IPS DF 6.9 (cell line): ENCODE measurements at places on chromosomes 2 and 18.

GRCh38 chr18:46481048-46481846 is 175.8 kb downstream of the LOXHD1 start:
- no peak for DNase-seq

GRCh38 chr2:160365716-160366367 is 127.8 kb downstream of the RBMS1 start:
- no peak for DNase-seq

DNA sequence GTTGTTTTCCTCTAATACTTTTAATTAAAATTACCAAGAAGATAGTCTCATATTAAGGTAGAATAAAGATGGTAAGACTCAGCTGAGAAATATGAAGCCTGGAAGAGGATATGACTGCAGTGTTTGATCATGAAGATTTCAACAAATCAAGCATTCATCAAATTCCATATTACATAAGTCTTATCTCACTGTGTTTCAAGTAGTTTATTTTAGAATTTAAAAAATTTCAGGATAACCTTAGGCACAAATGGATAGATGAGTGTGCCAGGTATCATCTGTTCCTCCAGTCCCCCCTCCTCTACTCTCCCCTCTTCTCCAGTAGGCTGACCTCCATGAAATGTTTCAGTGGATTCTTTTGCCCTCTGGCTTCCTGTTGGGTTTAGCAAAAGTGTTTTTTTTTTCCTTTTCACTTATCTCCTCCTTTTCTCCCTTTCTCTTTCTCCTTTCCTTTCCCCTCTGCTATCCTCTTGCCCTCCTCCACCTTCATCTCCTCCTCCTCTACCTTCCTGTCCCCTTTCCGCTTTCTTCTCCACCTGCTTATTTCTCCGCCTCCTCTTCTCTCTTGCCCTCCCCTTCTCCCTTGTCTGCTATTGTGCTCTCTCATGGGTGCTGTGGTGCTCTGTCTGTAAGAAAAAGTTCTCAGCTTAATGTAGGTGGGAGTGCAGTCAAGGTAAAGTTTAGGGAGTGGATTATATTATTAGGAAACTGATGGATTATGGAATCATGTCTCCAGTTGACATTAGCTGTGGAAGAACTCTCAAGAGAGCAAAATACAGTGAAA is 72.8 kb downstream of the ABI2 start:
- DNase-seq, result no peak

GRCh38 chr2:43482961-43483360 is 112.9 kb downstream of the THADA start:
- no peak for DNase-seq

DNA sequence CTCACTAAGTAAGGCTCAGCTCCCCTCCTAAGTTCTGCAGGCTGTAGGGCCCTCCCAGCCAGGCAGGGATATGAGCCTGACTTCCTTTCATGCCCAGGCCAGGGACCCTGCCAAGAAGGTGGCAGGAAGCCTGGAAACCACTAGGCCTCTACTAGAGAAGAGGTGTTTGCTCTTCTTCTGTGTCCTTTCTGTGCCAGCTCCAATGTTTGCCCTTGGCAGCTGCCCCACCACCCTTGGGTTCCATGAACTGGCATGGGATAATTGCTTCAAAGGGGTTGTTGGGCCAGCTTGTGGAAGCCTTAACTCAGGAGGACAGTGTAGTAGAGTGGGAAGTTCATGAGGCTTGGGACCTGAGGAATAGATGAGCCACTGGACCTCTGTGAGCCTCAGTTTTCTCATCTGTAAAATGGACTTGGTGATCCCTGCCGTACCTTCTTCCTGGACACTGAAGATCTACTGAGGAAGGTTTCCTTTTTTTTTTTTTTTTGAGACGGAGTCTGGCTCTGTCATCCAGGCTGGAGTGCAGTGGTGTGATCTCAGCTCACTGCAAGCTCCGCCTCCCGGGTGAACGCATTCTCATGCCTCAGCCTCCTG is 3.9 kb downstream of the SLC35F6 start:
- no peak for DNase-seq

- no peak for DNase-seq
Measured at GRCh38 chr2:211396815-211397214, 840.4 kb downstream of the CPS1 start.
